ENCODE measurements at places on chromosomes 16 and 17. TPM values are rescaled to one million over a fixed set of nuclear protein-coding genes. Genes with fewer than 3 reads are reported as not detected.

DNA sequence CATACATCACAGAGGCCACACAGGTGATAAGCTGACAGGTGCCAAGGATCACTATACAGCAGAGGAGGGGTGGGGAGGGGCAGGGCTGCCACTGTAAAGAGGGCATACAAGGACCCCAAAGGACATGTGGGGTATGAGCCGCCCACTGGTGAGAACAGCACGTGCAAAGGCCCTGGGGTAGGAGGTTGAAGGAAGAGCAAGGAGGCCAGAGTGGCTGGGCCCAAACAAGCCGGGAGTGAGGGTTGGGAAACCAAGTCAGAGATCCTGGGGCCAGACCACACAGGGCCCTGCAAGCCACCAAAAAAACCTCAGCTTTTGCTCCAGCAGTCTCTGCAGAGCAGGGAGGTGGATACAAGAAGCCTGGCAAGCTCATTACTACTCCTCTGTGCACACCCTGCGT is 6.5 kb downstream of the NATD1 start:
- no peak for DNase-seq

- DNase-seq = no peak
These were observed 84.6 kb downstream of the RMI2 start for GRCh38 chr16:11429823-11430222.

GRCh38 chr16:27722207-27722606 is 172.3 kb downstream of the KATNIP start:
- no peak for DNase-seq

GRCh38 chr17:67150826-67151225 is 94.2 kb downstream of the HELZ start:
- DNase-seq = no peak

CNGB1 gene
- not detected for total RNA-seq

SLC5A11 gene
- total RNA-seq = 0.05 TPM

TM4SF5 gene
- total RNA-seq = not detected

Data from SK-MEL-5 (cell line).